ENCODE measurements at places on chromosomes 3 and 15.

DNA sequence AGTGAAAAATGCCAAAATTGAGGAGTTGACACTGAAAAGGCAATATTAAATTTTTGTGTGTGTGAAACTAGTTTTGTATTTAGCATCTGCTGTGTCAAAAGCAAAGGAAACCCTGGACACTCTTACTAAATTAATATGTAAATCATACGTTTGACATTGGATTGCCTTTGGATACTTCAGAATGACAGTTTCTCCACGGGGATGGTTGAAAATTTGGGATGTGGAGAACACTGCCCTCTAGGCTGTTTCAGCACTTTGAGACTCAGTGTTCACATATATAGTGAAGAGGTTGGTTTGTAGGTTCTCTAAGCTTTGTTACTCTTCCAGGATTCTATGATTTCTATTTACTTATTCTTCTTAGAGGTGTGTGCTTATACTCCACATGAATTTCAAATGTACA is 3.0 kb downstream of the ROBO2 start:
- DNase-seq, result peak; percentile 48

DNA sequence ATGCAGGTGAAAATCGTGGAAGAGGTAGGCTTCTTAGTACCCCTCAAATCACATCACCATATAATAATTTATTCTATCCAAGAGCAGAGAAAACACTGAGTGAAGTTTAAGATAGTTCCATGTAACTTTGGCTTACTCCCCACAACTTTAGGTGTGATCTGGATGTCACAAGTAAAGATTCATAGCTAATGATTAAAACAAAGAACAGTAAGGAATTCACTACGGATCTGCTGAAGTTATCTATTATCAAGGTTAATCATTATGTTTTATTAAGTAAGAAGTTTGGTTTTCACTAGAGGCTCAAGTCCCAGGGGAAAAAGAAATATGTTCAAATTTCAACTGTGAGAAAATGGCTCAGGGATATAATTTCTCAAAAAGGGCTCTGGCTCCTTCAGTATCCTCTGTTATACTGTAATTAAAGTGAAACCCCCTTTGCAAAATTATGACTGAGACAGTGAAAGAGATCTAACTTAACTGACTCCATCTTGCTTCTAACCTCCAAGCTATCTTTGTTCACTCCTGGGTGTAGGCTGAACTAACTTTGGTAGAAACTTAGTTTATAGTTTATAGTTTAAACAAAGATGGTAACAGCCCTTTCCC is 17.1 kb downstream of the CD80 start:
- no peak for DNase-seq

GRCh38 chr3:112354642-112355306 is 21.8 kb downstream of the CD200 start:
- DNase-seq, result no peak

DNA sequence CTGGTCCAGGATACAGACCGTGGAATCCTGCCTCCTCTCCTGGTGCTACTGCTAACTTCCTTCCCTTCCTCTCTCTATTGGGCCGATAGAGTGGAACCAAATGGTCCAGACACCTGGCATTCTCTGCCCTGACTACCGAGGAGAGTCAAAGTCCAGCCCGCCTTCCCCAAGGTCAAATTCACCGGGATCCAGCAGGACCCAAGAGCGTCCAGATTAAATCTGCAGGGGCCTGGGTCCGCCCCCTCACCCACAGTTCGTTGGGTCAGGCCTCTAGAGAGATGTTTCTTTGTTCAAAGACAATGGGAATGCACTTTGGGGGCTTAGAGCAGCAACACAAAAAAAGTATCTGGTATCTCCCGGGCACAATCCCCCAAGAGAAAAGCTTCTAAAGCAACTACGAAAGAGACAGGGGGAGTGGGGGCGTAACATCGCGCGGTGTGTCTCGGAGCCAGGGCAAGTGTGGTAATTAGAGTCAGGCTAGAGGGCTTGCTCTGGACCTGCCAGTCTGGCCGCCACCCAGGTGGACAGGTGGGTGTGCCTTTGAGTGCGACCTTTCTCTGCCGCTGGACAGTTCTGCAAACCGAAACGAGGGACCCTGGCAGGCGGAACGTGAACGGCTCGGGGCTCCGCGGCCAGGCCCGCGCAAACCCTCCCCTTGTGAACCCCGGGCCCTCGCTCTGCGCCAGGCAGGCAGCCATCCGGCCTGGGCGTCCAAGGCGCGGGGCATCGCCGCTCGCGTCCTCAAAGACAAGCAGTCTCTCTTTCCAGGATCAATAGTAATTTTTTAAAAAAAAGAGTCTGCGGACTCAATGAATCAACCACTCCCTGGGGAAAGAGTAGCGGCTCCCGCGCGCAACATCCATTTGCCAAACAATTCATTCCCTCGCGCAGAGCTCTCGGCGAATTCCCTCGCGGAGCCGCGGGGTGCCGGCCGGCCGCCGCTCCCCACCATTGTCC is 806 bp downstream of the KLHL25 start:
- DNase-seq, result no peak

DNA sequence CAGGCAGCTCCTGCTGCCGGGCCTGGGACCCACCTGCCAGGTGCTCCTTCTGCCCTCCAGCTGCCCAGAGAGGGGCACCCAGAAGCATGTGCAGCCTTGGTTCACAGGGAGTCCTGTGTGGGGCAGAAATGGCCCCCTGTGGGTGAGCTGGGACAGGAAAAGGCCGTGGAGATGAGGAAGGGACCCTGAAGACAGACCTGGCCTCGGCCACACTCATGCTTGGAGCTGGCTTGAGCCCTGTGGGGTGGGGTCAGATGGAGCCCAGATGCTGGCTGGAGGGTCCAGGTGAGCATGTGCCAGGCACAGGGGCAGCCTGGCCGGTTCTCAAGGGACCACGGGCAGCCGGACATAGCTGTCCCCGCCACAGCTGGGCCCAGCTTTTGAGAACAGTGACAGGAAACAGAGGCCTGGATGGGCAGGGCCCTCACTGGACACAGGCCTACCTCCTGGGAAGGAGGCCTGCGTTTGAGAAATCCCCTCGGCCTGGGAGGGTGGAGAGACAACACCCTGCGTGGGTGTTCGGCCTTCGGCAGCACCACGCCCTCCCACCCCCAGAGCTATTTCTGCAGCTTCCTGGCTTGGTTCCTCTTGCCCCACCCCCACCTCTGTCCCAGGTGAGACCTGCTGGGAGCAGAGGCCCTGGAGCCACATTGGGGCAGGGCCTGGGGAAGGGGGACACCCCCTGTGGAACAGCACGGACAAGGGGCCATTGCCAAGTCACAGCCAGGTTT is 132.6 kb upstream of the MEF2A start:
- no peak for DNase-seq

DNA sequence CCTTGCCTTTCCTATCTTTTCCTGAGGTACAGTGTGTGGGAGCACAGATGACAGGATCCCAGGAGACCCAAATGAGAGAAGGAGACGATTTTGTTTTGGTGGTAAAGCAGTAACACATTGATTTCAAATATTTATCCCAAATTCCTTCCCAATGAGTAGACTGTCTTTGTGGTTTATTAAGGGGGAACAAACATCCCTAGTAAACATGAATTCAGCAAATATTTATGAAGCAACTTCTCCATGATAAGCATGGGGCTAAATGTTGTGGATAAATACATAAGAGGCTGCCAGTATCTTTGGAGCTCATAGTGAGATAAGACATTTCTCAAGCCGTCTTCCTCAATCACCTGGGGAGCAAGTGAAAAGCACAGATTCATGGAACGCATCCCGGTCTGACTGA is 460.8 kb upstream of the CFAP20DC start:
- DNase-seq, result no peak

DNA sequence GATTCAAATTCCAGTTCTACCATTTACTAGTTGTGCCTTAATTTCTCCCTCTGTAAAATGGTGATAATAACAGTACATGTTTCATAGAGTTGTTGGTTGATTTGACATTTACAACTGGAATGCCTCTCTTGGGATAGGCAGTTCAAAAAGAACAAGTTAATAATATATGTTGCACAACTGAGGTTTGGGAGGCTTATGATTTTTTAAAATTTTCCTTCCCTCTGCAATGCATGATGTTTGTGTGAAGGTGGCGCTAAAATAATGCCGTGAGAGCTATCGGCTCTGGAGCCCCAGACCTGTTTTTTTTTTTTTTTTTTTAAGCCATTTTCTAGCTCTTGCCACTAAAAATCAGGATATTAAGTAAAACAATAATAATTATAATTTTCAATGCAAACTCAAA is 18.6 kb downstream of the DNAJB11 start:
- DNase-seq, result no peak

DNA sequence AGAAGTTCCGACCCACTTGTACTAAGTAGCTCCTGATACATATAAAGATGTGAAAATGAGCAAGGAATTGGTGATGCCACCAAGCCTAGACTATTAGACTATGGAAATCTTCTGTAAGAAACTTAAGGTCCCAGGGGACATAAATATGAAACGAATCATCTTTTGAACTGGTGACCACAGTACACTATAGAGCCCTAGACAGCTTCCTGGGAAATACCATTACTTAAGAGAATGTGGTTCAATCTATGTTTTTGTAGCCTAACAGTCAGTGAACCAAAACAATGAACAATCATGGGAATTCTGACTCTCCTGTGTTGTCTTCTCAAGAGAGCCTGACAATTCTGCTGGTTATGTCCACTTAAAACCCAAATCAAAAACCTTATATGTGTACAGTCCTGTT is 191.6 kb downstream of the GREM1 start:
- DNase-seq, result no peak

DNA sequence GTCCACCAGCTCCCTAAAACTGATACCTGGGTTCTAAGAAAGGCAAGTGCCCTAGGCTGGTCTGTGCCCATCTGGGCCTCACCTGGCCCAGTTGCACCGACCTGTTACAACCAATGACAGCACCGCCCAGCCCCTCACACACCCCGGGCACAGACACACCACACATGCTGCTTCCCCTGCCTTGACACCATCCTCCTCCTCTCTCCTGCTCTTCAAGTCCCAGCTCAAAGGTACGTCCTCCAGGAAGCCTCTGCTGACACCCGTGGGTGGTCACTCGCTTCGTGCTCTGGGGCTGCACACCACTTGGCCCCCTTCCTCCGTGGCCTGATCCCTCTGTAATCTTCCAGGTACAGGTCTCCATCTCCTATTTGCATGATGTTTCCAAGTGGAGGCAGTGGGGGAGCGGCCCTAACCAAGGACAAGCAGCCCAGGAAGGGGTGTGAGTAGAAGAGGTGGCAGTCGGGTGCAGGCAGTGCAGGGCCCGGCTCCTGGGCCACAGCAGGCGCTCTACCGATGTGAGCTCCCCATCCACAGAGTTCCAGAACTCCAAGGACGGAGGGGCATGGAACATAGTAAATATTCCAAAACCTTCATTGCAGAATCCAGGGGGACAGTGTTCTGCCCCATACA is 144.6 kb downstream of the NUP210 start:
- DNase-seq, result no peak

GRCh38 chr3:108953210-108953609 is 469 bp downstream of the GUCA1C start:
- DNase-seq, result no peak

GRCh38 chr3:44016818-44017217 is 224.9 kb upstream of the TOPAZ1 start:
- DNase-seq, result no peak

GRCh38 chr15:48913141-48913540 is 35.2 kb downstream of the EID1 start:
- DNase-seq, result no peak

DNA sequence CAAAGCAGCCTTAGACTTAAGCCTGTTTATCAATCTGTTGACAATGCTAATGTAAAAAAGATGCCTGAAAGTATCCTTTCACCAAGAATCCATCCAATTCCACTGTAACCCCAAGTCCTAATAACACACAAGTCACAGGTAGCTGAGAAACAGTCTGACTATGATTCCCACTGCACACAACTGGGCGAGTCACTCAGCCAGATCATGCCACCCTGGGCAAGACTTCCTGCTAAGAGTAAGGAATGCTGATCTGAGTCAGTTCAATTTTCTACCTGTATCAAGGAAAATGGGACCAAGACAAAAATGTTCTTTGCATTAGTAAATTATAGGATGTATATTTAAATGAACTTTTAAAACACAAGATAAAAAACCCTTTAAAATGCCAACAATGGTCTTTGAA is 33.3 kb downstream of the NPTN start:
- no peak for DNase-seq

DNA sequence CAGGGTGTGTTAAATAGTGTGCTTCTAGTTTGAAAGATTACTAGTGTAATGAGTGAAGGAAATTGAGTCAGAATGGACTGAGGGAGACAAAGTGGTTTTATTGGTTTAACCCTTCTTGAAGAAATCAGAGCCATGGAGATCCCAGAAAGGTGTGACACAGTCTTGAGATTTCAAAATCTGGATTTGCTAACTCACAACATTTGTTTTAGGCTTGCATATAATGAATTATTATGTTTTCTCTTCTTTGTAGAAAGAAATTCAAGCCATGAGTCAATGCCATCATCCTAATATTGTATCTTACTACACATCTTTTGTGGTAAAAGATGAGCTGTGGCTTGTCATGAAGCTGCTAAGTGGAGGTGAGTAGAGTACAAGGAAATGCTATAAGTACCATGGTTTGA is 25.1 kb downstream of the OXSR1 start:
- no peak for DNase-seq

GRCh38 chr3:42501681-42502428 is 588 bp upstream of the VIPR1 start:
- peak; percentile 27 for DNase-seq

DNA sequence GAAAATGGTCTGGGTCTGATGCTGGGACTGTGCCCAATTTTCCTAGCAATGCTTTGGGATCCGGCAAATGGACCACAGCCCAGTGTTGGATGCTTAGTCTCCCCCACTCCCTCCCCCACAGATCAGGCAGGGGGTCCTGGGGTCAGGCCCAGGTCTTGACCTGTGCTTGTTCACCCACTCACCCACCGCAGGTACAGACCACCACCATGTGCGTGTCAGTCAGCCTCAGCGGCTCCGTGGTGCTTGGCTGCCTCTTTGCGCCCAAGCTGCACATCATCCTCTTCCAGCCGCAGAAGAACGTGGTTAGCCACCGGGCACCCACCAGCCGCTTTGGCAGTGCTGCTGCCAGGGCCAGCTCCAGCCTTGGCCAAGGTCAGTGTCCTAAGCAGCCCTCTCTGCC is 10.6 kb downstream of the GRM2 start:
- no peak for DNase-seq

- DNase-seq, result no peak
Observed at GRCh38 chr15:39471785-39472574, 108.9 kb upstream of the THBS1 start.

DNA sequence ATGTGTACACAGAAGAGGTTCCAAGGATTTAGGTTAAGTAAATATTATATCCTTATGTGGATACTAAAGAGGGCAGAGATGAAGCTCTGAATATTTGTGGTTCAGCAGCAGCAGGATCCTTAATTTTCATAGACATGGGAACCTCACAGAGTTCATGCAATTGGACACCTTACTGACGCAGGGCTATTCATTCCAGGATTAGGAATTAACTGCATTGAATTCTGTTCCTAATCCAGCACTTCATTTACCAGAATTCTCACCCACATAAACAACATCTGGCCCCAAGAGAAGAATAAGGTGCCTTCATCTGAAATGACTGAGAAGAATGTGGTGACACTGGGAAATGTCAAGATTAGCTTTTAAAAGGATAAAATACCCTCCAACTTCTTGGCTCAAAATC is 62.4 kb downstream of the ADAMTS9 start:
- DNase-seq, result no peak

- no peak for DNase-seq
Observed at GRCh38 chr3:114005481-114005880, 50.8 kb downstream of the CCDC191 start.

GRCh38 chr3:128367761-128368160 is 98.9 kb downstream of the DNAJB8 start:
- no peak for DNase-seq

All from C1 segment of cervical spinal cord (tissue), 14 donors.